CD4-positive, alpha-beta T cell treated with Interleukin-12 subunit alpha and Interleukin-12 subunit beta, for 1 hour (primary cell): ENCODE measurements at places on chromosomes 7 and 10.
A peak's percentile ranks its signal among the peaks of the same experiment; 100 is the strongest.

DNA sequence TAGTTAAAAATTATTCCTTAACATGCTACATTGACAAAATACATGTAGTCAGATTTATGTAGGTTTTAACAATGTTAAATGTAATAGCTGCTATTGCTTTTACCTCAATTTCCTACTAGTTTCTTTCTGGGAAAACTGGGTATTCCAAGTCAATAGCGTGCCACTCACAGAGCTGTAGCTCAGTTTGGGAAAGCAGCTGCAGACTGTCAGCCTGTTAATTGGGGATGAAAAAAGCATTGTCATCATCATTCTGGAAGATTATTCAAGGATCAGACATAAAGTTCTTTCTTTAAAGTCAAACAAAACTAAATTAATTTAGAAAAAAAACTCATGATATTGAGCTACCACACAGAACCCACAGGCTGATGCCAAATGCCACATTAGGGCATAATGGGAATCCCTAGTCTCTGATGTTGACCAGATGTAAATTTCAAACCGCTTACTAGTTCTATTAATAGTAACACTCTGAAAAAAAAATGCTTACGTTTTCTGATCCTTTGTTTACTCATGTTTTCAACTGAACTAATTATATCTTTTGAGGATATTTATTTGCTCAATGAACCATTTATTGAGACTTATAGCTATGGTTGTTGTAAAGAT, 19.6 kb upstream of the AGMO start:
- no peak for DNase-seq

DNA sequence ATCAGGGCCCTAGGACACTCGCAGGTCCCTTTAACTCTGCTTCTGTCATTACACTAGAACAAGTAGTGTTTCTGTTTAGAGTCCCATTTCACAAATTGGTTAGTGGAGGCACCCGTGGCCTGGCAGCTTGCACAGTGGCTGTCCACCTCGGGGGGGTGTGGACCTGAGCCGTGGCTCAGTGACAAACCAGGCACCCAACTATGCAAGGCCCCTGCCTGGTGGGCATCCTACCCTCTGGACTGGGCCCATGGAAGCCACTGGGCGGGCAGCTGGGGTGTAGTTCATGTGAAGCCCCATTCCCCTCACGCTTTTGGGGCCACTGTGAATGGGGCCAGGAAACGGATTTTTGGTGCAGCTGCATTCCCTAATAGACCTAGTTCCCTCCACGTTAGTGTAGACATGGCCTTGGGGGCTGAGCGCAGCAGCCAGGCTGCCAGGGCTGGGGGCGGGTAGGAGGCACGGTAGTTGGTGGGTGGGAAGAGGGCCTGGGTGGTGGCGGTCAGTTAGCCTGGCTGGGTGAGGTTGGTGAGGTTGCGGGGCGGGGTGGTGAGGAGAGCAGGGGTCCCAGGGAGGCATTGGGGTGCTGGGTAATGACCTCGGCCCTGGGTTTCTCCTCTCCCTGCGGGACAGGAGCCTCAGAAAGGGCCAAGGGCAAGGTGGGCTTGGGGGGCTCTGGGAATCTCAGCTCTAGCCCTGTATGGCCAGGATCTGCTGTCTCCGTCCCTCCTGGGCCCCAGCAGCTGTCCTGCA, 18.7 kb downstream of the ZNF316 start:
- DNase-seq: no peak

GRCh38 chr10:124735491-124736286, 8.5 kb downstream of the FAM53B start:
- no peak for DNase-seq

- no peak for DNase-seq
Measured at GRCh38 chr10:77574438-77574837, 63.2 kb downstream of the KCNMA1 start.

GRCh38 chr10:33621101-33621500, 286.6 kb upstream of the NRP1 start:
- DNase-seq: peak; percentile 3

DNA sequence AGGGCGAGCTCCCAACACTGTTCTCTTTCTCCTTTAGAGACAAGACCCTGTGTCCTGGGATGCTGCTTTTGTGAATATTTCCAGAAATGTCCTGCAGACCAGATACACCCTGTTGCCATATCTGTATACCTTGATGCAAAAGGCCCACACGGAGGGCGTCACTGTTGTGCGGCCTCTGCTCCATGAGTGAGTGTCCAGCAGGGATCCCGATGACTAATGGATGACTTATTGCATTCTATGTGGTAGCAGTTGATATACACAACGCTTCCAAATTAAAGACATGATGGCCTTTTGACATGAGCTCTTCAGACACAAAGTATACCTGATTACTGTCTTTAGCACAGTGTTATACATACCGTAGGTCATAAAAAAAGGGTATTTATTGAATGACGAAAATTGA, 45.0 kb upstream of the MGAM2 start:
- no peak for DNase-seq

DNA sequence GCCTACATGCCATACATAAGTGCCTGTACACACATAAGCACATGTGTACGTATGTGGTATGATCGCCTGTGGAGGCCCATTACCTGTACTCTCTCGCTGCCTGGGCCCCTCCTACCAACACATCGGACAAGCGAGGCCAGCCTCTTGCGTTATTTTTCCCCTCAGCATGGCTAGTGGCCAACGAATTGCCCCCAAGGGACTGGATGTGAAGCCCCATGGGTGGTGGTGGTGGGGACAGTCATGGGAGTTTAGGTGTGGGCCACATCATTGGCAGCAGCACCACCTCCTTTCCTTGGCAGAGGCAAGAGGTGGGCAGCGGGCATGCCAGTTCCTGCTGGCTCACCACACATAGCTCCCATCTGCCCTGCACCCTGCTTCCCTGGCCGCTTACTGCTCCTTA, 10.0 kb downstream of the GRK5 start:
- no peak for DNase-seq
